Stromal cell of bone marrow (primary cell): ENCODE measurements at places on chromosomes 6 and 20.

DNA sequence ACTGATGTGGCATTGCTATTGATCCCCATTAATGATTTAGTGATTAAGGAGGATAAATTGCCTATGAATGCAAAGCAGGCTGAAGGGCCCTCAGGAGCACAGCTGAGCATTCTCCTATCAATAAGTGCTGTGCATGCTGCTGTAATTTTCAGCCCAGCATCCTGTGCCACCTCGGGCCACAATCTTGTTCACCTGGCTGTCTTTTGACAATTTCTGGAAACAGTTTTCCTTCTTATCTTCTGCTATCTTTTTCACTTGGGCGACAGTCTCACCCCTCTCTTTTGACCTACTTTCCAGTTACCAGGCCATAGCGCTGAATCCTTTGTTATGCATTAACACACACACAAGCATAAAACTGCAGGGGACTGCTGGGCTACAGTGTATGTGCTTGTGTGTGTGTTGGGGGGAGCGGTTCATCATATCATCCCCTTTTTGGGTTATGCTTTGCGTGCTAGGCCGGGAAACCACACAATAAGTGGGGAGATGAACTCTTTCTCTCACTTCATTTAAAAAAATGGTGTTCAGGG, 60.2 kb downstream of the F13A1 start:
- no peak for DNase-seq

DNA sequence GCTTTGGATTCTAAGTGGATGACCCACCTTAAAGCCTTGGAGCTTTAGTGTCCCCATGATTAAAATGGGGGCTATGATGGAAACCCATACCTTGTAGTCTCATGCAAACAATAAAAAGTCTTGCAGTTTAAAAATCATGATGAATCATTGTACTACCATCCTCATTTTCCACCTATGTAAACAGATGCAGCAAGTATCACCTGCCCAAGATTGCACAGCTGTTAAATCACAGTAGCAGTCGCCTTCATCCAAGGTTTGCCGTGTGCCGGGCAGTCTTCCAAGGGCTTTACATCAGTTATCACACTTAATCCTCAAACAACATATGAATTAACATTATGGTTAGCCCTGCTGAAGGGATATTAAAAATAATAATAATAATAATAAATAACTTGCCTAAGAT, 210.3 kb downstream of the FOXA2 start:
- no peak for DNase-seq

DNA sequence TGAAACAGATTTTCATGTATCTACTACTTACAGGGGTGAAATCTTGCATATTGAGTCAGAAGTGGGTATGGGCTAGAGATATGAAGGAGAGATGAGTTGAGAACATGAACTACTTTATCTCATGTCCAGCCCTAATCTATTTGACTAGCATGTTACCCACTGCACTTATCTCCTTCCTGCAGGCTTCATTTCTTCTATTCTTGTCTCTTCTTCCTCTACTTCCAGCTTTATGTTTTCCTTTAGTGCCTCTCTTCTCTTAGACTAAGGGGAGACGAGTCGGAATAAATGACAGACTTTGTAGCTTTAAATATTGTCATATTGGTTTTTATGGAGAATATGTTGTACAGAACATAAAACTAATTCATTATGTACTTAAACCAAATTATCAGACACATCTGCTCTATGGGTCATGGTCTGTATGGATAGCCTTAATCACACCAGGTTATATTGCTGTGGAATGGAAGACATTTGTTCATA, 5.3 kb downstream of the RAB32 start:
- DNase-seq, result no peak

DNA sequence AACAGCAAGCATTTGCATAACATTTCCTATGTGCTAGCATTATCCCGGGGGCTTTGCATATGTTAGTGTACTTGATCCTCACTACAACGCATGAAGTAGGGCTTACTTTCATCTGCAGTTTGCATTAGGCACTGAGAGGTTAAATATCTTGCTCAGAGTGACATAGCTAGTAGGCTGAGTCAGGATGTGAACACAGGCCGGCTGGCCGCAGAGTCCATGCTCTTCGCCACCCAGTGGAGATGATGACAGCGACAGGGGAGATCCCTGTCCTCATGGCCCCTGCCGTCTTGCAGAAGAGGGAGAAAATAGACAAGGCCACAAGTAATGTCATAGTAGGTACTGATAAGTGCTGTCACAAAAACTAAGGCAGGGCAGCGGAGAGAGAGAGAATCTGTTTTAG, 46.9 kb downstream of the LYRM4 start:
- DNase-seq, result peak; percentile 13

GRCh38 chr20:6341491-6341890, 218.7 kb upstream of the FERMT1 start:
- no peak for DNase-seq

GRCh38 chr6:159978291-159979135, 9.6 kb downstream of the IGF2R start:
- no peak for DNase-seq

DNA sequence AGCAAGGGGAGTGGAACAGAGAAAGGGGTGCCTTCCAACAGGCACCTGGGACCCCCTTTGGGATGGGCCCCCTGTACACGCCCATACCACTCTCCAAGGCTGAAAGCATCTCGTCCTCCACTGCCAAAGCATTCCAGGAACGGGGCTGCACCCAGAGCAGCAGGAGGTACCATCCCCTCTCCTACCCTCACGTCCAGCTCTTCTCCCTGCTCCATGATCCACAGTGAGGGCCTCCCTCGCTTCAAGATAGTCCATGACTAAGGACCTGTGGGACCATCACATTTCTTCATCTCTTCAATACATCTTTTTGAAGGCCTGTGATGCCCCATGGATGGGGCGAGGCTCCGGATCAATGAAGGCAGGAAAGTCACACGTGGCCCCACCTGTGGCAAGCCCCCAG, 209.9 kb downstream of the ANKRD60 start:
- DNase-seq, result no peak

DNA sequence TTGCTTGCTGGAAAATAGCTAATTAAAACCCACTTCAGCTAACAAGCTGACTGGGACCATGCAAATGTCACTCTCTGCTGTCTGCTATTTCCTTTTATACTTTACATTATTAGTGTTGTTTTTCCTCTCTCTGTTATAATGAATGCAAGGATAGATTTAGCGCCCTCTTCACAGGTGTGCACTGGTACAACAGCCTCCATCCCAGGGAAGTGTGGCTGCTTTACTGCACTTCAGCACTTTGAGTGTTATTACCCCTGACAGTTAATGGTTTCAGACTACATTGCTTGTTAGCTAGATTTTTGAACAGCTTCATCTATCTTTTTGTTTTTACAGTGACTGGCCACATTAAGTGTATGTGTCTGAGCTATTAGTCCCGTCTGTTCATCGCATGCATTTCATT, 405.7 kb downstream of the RNF144B start:
- DNase-seq, result no peak

- no peak for DNase-seq
Observed at GRCh38 chr6:35776364-35777215, at the start of gene CLPSL2. TSS of gene CLPSL2 (plus strand) at chr6:35776598. CDS start at chr6:35776619, 21 bp downstream.

DNA sequence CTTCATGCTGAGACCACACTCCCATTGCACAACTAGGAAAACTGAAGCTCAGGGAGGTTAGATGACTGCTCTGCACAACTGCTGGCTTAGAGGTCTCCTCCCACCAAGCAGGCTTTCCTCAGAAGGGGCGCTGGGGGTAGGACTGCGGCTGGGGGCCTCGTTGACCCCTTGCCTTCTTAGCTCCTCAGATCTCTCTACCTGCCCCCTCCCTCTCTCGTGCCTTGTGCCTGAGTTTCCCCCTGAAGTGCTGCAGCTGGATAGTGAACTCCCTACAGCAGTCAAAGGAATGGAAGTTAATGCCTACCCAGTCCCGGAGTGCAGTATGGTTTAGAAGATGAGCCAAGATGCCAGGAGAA, 149.8 kb downstream of the GRM4 start:
- DNase-seq, result no peak

DNA sequence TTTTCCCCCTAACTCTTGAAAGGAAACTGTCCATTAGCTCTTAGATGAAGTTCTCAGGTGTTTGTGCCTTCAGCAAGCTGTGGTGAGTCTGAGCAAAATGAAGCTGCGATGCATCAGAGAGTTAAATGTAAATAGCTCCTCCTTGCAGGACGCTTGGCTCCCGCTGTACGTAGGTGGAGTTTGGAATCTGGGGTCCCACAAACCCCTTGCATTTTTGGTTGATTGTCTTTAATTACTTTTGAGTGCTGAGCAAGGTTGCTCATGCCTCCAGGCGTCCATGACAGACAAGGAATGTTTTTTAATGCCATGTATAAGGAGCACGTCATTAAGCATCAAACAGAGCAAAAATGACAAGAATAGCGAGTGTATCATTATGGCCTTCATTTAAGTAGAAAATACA, 300.5 kb downstream of the TFAP2C start:
- no peak for DNase-seq

- DNase-seq, result no peak
Observed at GRCh38 chr6:44935693-44936300, 392.3 kb upstream of the RUNX2 start.
